ENCODE measurements at places on chromosomes 3 and 15.

DNA sequence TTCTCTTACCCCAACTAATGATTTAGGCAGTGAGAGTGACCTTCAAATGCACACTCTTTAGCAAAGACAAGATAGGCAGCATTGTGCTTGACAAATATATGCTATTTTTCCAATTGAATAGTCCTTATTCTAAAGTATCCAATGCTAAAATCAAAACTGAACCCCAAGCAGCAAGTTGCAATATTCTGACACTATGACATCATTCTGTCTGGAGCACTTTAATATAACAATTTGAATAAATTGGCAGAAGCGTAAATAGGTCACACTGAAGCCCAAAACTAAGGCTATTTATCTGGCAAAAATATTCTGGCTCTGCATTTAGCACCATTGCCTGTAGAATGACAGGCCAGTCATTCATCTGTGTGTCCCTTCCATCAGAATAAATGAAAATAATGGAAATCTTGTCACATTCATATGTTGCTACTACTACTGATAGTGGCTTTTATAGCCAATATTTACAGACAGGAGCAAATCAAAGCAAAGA, 2.9 kb downstream of the CBLB start:
- no peak for DNase-seq

DNA sequence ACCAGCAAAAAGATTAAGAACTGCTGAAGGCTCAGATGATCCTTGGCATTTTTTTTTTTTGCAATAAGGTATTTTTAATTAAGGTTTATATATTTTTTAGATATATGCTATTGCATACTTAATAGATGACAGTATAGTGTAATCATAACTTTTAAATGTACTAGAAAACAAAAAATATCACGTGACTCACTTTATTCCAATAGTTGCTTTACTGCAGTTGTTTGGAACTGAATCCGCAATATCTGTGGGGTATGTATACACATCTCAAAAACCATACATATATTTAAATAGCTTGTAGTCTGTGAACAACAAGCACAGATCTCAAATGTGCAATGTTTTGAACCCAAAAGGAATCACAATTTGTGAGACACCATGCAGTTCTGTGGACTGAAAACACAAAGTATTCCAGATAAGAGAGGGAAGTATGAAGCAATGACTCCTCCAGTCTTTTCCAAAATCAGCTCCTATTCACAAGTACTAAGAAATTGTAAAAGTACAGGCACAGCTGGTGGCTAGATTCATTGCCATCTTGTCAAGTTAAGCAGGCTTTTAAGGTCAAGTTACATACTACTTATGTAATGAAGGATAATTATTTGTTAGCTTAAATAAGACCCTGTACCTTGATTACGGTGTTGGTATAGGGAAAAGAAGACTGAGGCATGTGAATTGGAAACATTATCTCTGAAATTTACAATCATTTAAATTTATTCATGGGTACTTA, 331.1 kb downstream of the TBC1D5 start:
- DNase-seq = no peak

- no peak for DNase-seq
Observed at GRCh38 chr3:58638591-58638990, 28.0 kb downstream of the FAM3D start.

GRCh38 chr15:41987925-41988275, 15.5 kb upstream of the EHD4 start:
- no peak for DNase-seq

DNA sequence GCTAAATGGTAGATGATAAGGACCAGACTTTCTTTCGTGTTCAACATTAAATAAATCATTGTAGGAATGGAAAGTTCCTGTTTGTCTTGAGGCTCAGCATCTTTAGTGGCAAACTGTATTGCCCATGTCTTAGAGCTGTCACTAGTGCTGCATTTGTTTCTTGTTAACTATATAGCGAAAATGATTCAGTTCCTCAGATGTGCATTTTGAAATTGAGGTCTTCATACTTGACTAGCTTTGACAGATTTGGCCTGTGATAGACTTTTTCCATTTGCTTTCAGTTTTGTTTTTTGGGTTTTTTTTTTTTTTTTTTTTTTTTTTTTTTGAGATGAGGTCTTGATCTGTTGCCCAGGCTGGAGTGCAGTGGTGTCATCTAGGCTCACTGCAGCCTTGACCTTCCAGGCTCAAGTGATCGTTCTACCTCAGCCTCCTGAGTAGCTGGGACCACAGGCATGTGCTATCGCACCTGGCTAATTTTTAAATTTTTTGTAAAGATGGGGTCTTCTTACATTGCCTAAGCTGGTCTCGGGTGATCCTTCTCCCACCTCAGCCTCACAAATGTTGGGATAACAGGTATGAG, 9.5 kb upstream of the RPLP1 start:
- no peak for DNase-seq

GRCh38 chr15:85407421-85408269, 27.2 kb downstream of the AKAP13 start:
- DNase-seq = no peak

- DNase-seq = no peak
Observed at GRCh38 chr3:171876680-171877147, 33.6 kb downstream of the TMEM212 start.

- DNase-seq = no peak
Observed at GRCh38 chr3:145678401-145678800, 482.6 kb downstream of the PLOD2 start.

DNA sequence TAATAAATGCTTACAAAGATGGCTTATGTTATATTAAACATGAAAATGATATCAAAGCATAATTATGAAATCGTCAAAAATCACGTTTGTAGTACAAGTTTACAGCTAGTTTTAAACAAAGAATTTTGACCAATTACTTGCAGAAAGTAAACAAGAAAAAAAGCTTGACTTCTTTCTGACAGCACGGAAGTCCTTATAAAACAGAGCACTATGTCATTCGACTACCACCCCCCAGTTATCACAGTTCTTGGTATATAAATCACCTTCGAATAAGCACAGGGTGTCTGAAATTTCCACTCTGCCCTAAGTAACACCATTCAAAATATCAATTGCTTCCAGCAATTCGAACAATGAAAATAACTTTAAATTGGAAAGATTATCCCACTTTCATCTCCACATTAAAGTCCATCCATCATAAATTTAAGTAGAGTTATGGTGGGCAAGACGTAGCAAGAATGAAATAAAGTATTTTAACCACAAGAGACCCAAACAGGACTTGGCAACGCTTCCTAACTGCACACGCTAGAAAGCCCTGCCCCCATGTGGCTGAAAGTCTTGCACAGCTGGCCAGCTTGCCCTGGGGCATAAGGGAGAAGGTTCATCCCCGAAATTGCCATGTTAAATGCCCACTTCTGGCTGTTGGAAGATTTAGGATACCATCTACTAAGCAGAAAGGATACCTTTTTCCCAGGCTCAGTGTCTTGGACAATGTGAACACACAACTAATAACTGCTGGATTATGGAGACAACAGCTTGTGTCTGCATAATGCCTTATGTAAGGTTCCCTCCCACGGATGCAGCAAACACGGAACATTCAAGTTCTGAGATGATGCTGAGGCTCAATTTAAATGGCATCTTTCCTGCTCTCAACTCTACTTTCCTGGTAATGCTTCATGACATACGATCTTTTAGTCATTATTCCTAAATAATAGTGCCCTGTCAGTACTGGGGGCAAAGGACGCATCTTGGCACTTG, 116.4 kb upstream of the TJP1 start:
- peak; percentile 14 for DNase-seq
